Fibroblast of skin of scalp (primary cell): ENCODE measurements at places on chromosomes 16 and 17.

DNA sequence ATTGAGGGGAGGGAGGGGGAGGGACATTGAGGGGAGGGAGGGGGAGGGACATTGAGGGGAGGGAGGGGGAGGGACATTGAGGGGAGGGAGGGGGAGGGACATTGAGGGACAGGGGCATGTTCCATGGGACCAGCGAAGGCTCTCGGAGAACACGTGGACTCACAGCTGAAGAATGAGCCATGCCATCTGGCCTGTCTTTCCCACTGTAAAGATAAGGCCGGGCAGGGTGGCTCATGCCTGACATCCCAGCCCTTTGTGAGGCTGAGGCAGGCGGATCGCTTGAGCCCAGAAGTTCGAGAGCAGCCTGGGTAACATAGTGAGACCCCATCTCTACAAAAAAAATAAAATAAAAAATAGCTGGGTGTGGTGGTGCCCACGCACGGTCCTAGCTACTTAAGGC lies 32.5 kb downstream of the RPH3AL start:
- no peak for DNase-seq

GRCh38 chr17:66422186-66422585 lies 119.8 kb downstream of the PRKCA start:
- DNase-seq: peak; percentile 65

- peak; percentile 11 for DNase-seq
Observed at GRCh38 chr16:29645694-29646187, 17.3 kb upstream of the SPN start.

DNA sequence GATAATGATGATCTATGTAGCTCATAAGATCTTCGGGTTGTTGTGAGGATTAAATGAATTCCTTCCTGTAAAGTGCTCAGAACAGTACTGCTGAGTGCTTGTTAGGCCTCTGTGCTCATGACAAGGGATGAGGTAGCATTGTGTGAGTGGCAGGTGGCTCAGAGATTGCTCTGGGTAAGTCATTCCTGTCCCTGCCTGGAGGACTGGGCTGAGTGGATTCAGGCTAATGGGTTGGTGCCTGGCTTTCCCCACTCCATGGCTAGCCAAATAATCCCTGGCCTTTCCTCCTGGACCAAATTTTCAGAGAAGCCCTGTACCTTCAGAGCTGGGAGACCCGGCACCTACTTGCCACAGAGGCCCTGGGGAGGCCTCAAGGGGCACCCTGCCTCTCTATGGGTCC lies 1.3 kb upstream of the CCDC92B start:
- no peak for DNase-seq

- DNase-seq: no peak
Observed at GRCh38 chr16:48365025-48365600, 20.1 kb downstream of the SIAH1 start.

GRCh38 chr16:10885246-10885645 lies 8.2 kb downstream of the CIITA start:
- no peak for DNase-seq

DNA sequence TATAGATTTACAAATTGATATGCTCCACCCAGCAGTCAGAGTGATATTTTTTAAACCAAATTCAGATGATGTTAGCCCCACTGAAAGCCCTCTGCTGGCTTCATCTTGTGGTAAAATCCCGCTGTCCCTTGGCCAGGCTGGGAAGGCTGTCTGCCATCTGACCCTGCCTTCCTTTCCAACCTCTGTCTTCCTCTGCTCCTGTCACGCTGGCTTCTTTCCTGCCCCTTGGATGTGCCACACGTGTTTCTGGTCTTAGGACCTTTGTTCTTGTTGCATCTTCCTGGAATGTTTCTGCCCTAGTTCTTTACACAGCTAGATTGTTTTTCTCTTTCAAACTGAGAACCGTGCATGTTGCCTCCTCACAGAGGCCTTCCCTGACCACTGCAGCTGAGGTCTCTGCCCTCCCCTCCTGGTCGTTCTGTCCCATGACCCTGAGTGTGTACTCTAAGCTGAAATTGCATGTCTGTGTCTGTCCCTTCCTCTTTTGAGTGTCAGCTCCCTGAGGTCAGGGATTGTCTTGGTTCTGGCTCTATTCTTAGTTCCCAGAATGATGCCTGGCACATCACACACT lies 11.4 kb downstream of the NT5M start:
- no peak for DNase-seq

DNA sequence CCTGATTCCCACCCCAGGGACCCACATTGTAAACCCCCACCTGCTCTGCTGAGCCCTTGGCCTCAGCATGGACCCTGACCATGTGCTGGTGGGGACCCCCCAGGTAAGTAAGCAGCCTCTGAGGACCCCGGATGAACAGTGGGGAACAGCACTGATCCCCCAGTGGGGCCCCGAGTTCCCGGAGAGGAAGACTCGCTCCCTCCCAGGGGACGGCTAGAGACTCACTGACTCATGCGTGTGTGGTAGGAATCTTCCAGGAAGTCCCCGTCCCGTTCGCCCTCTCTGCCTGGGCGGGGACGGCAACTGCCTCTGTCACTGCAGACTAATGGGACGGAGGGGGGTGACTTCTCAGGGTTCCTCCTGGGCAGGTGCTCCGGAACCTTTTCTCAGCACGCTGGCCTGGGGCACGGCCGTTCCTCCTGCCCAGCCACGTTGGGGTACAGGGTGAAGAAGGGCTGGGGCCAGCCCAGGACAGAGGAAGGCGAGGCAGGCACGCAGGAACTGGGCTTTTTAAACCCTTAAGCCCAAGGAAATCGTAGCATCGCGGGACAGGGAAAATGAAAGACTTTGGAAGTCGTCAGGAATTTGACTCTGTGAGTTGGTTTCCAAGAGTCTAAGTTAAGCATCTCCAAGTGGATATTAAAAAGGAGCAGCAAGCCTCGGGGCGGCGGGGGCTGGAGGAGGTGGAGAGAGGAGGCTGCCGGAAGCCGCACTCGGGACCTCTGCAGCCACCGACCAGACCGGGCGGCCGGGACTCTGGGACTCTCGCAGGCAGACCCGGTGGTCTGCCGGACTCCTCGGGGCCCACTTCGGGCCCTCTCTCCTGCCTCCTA lies 178.7 kb downstream of the SEC14L1 start:
- peak; percentile 93 for DNase-seq

GRCh38 chr16:80527297-80527696 lies 13.5 kb upstream of the DYNLRB2 start:
- DNase-seq: peak; percentile 22

- DNase-seq: peak; percentile 7
Observed at GRCh38 chr16:59259950-59260319, 525.8 kb upstream of the GOT2 start.
